ENCODE measurements at places on chromosomes 5 and 9.

GRCh38 chr9:10250219-10250618, 362.6 kb downstream of the PTPRD start:
- DNase-seq: peak; percentile 16

GRCh38 chr5:149802008-149802680, 72.0 kb downstream of the PPARGC1B start:
- DNase-seq: no peak

DNA sequence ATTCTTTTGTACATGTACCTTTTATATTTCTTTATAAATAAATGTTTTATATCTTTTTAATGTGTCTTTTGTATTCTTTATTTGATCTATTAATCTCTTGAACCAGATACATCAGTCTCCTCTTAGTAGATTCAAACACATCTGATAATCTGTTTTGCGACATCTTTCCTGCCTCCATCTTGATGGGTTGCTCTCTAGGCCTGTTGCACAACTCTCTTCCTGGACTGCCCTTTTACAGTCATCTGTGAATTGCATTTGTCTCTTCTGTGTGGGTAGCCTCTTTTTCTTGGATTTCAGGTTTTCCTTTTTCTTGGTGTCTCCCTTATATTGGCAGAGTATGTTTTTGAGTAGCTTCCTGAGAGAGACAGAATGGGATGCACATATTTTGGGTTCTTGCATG, 6.2 kb downstream of the ZFYVE16 start:
- no peak for DNase-seq

GRCh38 chr5:151592855-151593408, 1.8 kb upstream of the FAT2 start:
- DNase-seq: no peak

DNA sequence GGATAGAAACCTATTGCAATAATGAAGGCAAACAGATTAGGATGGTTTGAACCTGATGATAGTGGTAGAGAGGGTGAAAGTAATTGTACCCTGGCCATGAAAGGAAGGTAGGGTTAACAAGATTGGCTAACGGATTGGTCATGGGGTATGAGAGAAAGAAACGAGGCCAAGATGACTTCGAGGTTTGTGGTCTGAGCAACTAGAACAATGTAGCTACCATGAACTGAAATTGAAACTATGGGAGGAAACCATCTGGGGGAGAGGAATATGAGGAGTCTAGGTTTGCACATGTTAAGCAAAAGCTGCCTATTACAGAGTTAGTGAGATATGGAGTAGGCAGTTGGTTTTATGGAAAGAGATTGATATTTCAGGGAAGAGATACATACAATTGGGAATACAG, 406.0 kb downstream of the PRELID2 start:
- DNase-seq: no peak

- DNase-seq: peak; percentile 3
Observed at GRCh38 chr5:88824892-88825583, 57.9 kb downstream of the MEF2C start.

GRCh38 chr5:42302186-42302585, 121.1 kb upstream of the GHR start:
- DNase-seq: no peak

DNA sequence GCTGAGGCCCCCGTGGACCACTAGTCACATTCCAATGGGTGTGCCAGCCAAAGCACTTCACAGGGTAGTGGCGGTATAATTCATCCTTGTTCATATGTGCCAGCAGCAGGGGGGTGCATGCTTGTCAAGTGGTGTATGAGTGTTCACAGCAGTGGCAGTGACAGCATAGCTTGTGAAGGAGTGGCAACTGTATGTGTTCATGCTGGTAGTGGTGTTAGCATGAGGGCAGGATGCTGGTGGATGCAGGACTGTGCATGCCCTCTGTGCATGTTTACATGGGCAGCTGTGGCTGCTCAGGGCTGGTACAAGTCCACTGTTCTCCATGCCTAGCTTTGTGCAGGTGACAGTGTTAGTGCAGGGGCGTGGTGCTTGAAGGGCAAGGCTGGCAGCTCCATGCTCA, 253.4 kb upstream of the DMAC1 start:
- no peak for DNase-seq

GRCh38 chr9:33223696-33224095, 16.3 kb upstream of the SPINK4 start:
- DNase-seq: no peak

GRCh38 chr9:121405899-121406298, 35.8 kb upstream of the STOM start:
- no peak for DNase-seq

- no peak for DNase-seq
Observed at GRCh38 chr9:133775291-133775690, 37.1 kb upstream of the SARDH start.

- no peak for DNase-seq
Observed at GRCh38 chr5:28648108-28648507, 1609.7 kb upstream of the CDH9 start.

GRCh38 chr9:68969538-68969937, 44.4 kb downstream of the PRKACG start:
- DNase-seq: no peak

- no peak for DNase-seq
Observed at GRCh38 chr5:17492770-17493169, 5.3 kb upstream of the TAF11L2 start.

DNA sequence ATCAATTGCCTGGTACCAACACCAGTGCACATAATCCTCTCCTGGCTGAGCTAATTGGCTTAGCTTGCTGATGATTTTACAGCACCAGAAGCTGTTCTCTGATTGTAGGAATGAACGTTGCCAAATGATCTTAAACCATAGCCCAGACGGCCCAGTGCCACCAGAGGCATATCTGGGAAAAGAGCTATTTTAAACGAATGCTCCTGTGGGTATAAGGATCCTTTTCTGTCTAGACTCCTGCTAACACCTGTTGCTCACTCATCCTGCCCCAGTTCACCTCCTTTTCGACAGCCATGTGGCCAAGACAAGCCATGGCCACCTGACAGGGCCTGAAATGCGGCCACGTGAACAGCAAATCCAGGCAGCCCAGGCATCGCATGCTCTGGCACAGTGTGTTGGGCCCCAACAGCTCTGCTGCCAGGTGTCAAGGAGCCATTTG, 289.9 kb upstream of the SLC30A5 start:
- no peak for DNase-seq

GRCh38 chr5:123285122-123286023, 137.8 kb downstream of the CEP120 start:
- no peak for DNase-seq

DNA sequence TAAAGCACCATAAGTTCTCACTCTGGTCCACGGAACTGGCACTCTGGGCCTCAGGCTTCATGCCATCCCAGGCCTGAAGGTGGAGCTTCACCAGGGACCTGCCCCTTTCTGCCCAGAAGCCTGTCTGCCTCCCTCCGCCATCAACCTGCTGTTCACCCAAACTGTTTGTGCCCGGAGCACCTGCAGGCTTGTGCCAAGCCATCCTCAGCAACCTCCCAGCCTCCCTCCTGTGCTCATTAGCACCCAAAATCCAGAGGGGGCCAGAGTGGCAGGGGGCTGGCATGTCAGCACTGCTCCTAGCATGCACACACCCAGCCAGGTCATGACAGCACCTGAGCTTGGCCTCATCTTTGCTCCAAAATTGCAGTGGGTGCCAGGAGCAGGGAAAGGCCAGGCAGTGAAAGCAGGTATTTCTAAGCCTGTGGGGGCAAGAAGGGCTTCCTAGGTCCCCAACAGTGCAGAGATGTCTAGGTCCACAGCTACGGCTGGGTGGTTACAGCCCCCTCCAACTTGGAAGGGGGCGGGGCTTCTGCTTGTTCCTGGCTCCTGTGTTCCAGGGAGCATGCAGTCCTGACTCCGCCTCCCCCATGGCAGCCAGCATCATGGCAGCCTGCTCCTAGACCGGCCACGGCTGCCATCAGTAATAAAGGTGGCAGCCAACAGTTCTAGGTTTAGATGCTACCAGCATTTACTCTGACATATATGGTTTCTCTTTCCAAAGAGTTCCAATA, 85.1 kb downstream of the GIN1 start:
- DNase-seq: no peak

DNA sequence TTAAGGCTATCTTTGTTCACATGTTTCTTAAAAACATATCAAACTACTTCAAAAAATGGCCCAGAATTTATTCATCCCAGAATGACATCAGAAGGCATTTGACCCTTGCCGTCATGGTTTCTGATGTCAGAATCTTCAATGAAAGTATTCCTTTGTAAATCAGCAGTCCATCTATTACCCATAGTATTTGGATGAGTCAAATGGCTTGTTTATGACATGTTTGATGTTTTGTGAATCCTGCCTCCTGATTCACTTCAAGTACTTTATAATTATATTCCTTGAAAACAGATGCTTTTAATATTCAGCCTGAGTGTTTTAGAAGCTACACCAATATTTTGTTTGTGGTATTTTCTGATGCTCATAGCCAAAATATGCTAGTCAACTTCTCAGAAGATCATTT, 200.8 kb upstream of the MEF2C start:
- peak; percentile 5 for DNase-seq

- no peak for DNase-seq
Observed at GRCh38 chr5:96763026-96763425, 44.7 kb downstream of the ERAP1 start.

- peak; percentile 86 for DNase-seq
Observed at GRCh38 chr5:54693936-54694657, 176.5 kb downstream of the SNX18 start.

DNA sequence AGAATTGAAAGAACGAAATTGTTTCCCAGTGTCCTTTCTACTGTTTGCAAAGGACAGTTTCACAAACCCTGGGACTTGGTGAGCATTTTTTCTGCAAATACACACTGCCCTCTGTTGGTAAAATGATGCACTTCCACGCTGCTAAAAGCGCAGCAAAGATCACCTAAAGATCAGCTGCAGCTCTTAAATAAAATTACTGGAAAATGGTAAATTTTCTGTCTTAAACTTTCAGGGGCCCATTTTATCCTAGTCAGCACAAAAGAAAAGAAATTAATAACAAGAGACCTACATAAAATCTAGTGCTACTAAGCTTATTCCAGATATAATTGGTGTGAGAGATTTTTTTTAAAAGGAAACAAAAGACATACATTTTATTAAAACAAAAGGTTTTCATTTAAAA, 566.0 kb downstream of the CAAP1 start:
- DNase-seq: peak; percentile 34

- DNase-seq: no peak
Observed at GRCh38 chr5:96187309-96188027, 225.8 kb upstream of the ELL2 start.

DNA sequence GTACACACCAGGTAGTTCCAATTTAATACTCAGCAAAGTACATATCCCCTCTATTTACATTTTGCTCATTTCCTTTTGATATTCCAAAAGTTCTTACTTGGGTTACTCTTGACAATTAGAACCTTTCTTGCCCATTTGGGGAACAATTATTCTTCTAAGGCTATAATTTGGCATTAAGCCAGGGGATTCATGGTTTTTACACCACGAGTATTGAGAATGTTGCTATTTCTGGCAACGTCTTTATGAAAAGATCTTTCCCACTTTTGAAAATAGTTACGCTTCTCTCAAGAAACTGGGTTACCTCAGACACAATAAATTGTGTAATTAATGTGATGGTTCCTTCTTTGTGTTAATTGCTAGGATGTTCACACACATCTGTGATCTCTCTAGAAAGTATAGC, 11.5 kb upstream of the CAAP1 start:
- no peak for DNase-seq

DNA sequence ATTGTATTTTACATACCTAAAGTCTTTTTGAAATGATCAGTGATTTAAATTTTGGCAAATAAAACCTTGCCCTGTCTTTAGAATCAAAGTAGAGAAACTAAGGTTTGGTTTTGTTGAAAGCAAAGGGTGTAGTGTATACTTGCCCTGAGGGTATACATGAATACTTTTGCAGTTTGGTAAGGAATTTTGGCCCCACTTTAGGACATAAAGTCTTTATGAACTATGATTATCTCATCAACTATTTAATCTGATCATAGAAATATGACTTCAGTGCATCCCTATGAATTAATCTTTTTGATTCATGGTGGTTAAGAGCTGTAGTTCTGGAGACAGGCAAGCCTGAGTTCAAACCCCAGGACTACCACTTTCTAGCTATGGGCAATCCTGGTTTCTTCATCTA, 17.7 kb downstream of the RAD1 start:
- no peak for DNase-seq

DNA sequence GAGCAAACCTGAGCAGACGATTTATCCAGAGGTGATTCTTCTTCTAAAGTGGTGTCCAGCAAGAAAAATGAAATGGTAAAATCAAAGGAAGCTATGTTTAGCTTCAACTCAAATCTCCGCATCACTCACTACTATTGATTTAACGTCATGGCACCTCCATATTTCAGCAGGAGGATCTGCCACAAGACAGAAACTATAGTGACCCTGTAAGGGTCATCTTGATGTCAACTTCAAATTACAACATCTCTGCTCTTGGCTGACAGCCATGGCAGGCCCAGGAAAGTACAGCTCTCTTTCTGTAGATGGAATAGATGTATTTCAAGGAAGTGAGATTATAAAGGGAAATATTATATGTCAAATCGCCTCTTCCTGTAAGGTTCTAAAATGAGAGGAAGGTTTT, 10.1 kb upstream of the EFNA5 start:
- no peak for DNase-seq

DNA sequence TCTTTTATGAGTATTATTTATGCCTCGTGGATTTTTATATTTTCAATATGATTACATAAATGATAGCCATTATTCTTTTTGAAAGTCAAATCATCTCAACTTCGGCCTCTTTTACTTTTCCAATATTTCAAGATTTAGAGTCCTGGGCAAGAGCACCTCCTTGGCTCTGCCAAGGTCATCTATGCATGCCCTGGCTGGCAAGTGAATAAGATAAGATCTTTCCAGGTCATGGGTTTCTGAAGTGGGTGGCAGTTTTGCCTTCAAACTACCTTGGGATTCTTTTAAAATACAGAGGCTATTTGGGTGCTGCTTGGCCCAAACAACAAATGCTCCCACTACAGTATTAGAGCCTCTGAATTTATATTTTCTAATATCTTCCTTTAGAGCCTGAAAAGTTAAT, 95.4 kb downstream of the CWC27 start:
- DNase-seq: no peak

DNA sequence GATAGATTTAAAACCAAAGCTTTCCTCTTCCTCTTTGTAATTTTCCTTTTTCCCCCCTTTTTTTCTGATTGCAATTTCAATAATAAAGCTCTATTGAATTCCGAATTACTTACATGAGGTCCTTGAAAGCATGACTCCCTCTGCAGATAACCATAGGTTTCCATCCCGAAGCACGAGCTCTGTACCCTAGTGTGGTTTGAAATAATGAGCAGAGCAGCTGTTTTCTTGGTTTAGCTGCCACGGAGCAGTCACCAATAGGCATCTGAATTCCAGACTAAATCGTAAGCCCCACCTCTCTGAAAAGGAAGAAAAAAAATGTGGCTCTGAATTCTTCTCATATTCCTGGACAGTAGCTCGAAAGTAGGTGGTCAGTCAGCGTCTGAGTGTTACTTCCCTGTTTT, 18.5 kb upstream of the GNE start:
- no peak for DNase-seq

GRCh38 chr9:13131416-13131815, 148.1 kb downstream of the MPDZ start:
- DNase-seq: no peak

All from NCI-H1105 treated with DMSO at 0.1 percent for 48 hours (cell line).